ENCODE measurements at places on chromosomes 5 and 9. TPM values are rescaled to one million over a fixed set of nuclear protein-coding genes. Genes with fewer than 3 reads are reported as not detected.

The SVEP1 gene
- 46.7 TPM for polyA plus RNA-seq

The ANKRD20A1 gene
- 3.0 TPM for polyA plus RNA-seq

The GFI1B gene
- 0.02 TPM for polyA plus RNA-seq

The PPP2R2B gene
- polyA plus RNA-seq: 0.31 TPM

The CARTPT gene
- not detected for polyA plus RNA-seq

The NDUFA8 gene
- polyA plus RNA-seq: 99.1 TPM

The HMMR gene
- polyA plus RNA-seq: 0.19 TPM

The PCDHB11 gene
- polyA plus RNA-seq: 1.0 TPM

The FGFR4 gene
- 0.98 TPM for polyA plus RNA-seq

The GRIN3A gene
- polyA plus RNA-seq: 0.01 TPM

The C5orf58 gene
- polyA plus RNA-seq: not detected

The PCDHB15 gene
- 2.0 TPM for polyA plus RNA-seq

The EIF4E1B gene
- not detected for polyA plus RNA-seq

The PHF24 gene
- 0.34 TPM for polyA plus RNA-seq

The ZMAT2 gene
- 67.9 TPM for polyA plus RNA-seq

The OR1Q1 gene
- not detected for polyA plus RNA-seq

The CHSY3 gene
- polyA plus RNA-seq: 0.36 TPM

The NTRK2 gene
- 7.0 TPM for polyA plus RNA-seq

The PRKACG gene
- polyA plus RNA-seq: not detected

The PIP5KL1 gene
- 0.74 TPM for polyA plus RNA-seq

The PTGR1 gene
- 58.4 TPM for polyA plus RNA-seq

The TXNDC8 gene
- not detected for polyA plus RNA-seq

The ORM2 gene
- 1.1 TPM for polyA plus RNA-seq

The TAF11L5 gene
- polyA plus RNA-seq: not detected

The TICAM2 gene
- polyA plus RNA-seq: 1.8 TPM

The ZDHHC11B gene
- polyA plus RNA-seq: 1.1 TPM

The MYMK gene
- polyA plus RNA-seq: not detected

The SELENOP gene
- polyA plus RNA-seq: 83.3 TPM

The FBP2 gene
- polyA plus RNA-seq: not detected

The IRGM gene
- polyA plus RNA-seq: not detected

The PCDHGC5 gene
- 0.56 TPM for polyA plus RNA-seq

The ZFP2 gene
- 2.6 TPM for polyA plus RNA-seq
